ENCODE measurements at places on chromosomes 6 and 20.

DNA sequence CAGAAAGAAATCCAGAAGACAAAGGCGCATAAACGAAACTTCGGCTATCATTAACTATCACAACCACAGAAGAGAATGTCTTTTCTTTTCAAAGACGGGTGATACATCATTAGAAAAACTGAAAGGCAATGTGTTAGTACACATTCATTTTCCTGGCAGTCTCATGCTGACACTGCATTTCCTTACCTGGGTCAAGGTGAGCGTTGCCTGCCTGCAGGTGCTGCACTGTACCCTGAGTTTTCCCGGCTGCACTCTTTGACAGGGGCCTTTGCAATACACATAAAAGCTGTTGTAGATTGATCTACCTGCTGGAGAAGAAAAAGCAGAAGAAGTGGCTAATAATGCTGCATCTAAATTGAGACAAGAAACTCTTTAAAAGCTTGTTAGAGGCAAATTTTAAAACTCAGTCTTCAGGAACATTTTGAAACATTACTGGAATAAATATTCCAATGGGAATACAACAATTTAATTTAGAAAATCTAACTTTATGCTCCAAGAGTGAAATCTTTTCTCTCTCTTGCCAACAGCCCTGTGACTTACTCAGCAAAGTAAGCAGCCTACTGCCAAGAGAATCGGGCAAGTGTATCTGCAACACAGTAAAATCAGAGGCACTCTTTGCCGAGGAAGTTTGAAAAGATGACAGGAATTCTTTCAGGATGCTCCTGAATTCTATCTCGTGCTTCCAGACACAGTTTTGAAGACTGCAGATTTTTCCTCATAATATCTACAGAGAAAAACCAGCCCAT is 526.4 kb downstream of the PRKN start:
- DNase-seq: no peak

- DNase-seq: no peak
Measured at GRCh38 chr6:4671587-4672115, 104.6 kb upstream of the CDYL start.

GRCh38 chr6:161954699-161955276 is 680.9 kb upstream of the AGPAT4 start:
- DNase-seq: no peak

- no peak for DNase-seq
Measured at GRCh38 chr6:161682982-161683381, 409.1 kb upstream of the AGPAT4 start.

- no peak for DNase-seq
Measured at GRCh38 chr6:138004430-138005287, 102.6 kb downstream of the PERP start.

DNA sequence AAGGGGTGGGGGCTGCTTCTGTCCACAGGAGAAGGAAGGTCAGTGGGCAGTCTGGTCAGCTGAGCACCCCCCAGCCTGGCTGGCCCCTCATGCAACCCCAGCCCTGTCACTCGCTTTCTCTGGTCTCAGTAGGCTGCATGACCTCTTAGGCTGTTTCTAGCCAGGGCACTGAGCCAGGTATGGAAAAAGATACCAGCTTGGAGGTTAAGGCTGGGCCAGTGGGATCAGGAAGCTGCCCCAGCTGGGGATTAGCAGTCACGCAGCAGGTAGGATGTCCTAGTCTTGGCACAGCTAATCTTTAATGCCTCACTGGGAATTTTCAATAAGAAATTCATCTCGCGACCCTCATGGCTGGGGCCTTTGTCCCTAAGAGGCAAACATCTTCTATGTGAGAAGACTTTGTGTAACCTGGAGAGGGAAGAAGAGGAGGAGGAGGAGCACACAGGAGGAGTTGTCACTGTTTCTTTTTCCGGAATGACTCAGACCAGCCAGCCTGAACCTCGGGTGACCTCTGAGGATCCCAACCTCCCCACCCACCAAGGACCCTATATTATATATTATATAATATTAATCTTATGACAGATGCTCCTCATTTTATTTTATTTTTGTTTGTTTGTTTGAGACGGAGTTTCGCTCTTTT is 2.4 kb upstream of the BPIFA2 start:
- no peak for DNase-seq

DNA sequence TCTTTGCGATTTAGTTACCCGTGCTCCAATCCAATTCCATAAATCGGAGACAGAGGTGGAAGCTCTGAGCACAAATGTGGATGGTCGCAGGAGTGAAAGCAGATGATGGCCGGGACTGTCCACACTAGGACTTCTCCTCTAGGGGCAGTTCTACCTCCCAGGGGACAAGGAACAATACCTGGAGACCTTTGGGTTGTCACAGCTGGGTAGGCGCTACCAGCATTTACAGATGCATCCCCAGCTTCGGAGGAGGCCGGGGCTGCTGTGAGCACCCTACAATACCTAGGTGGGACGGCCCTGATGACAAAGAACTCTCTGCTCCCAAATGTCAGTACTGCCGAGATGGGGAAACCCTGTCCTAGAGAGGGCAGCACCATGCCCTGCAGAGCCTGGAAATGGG is 195.9 kb upstream of the CDH4 start:
- no peak for DNase-seq

DNA sequence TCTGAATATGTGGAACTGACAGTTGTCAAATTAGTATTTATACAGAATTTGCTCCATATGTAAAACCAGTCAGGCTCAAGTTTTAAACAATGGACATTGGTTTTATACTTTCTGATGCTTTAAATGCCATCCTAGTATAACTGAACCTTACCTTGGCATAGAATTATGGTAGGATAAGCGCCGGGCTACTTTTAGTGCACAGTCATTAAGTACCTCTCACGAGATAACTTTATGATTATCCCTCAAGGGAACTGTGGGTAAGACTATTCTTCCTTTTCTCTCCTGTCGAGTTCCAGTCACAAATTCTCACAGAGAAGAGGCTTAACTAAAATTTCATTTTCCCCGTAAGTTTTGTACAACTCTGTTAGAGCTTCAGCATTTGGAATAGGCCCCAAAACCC is 110.6 kb upstream of the PTPRK start:
- no peak for DNase-seq

- DNase-seq: no peak
Measured at GRCh38 chr6:131998255-131998982, 47.2 kb upstream of the CCN2 start.

DNA sequence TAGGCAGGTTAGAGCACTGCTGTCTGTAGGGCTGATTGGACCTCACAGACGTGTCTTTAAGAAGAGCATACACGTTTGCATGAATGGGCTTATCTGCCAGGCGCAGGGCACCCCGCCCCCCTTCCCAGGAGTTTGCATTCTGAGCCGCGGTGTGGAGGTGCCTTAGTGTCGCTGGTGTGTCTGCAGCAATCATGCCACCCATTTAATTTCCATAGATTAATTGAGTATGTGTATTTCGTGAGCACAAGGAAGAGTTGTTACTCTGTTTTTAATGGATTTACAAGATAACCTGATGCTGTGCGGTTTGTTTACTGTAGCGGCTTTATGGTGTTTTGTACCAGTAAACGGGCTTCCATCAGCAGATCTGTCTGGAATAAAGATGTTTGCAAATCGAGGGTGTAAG is 107.7 kb downstream of the ZDHHC14 start:
- DNase-seq: no peak

- no peak for DNase-seq
Measured at GRCh38 chr20:13139459-13140150, 81.5 kb upstream of the ISM1 start.

GRCh38 chr20:1423625-1424106 is 30.8 kb upstream of the FKBP1A start:
- no peak for DNase-seq

GRCh38 chr20:37669773-37670236 is 24.0 kb upstream of the CTNNBL1 start:
- DNase-seq: no peak

GRCh38 chr6:44149369-44150012 is 9.1 kb upstream of the CAPN11 start:
- DNase-seq: no peak

DNA sequence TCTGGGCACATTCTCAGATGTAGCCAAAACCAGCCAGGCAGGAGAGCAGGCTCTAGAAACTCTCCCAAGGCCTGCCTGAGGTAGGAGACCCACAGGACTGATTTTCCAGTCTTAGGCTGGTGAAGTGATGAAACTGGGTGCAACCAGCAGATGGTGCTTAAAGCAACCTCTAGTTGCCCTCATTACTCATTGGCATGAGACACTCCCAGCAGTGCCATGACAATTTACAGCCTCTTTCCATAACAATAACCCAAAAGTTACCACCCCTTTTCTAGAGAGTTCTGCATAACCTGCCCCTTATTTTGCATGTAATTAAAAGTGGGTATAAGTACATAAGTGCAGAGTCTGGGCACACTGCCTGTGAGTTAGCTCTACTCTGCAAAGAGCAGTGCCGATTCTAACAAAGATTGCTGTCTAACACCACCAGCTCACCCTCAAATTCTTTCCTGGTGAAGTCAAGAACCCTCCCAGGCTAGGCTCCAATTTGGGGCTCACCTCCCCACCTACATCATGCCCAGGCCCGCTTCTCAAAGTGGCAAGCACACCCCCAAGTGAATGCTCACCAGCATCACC is 14.4 kb upstream of the GPR6 start:
- no peak for DNase-seq

DNA sequence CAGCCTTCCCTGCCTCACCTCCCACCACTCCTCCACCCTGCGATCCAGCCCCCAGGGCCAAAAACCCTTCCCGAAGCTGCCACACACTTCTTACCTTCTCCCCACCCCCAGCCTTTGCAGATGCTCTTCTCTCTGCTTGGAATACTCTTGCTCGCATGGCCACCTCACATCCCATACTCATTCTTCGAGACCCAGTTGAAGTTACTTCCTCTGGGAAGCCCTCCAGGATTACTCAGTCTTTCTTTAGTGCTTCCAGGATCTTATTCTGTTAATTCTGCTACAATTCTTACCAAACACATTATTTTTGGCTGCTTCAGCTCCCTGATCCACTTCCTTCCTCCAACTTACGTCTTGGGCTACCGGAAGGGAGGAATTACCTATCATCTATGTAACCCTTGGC is 54.3 kb downstream of the CD40 start:
- no peak for DNase-seq

DNA sequence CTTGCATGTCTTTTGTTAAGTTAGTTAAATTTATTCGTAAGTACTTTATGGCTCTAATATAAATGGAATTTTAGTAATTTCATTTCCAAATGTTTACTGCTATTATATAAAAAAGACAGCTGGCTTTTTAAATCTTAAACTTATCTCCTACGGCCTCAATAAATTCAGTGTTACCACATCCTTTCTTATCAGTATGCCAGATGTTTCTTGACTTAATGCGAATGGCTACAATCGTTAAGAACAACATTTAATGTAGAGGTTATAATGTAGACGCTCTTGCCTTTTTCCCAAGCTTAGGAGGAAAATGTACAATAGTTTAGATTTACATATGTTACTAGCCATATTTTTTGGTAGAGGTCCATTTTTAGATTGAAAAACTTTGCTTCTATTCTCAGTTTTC is 659.4 kb downstream of the TENT5A start:
- DNase-seq: no peak

DNA sequence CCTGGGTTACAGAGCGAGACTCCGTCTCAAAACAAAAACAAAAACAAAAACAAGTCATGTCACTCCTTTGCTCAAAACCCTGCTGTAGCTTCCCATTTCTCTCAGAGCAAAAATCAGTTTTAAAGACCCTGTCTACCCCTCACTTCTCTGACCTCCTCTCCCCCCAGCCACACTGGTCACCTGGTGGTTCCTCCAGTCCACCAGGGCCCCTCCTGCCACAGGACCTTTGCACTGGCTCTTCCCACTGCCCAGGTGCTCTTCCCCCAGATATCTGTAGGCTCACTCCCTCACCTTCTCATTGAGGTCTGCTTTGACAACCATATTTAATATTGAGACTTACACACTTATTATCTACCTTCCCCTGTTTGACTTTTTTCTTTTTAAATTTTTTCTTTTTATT is 4.9 kb upstream of the TEAD3 start:
- DNase-seq: no peak

DNA sequence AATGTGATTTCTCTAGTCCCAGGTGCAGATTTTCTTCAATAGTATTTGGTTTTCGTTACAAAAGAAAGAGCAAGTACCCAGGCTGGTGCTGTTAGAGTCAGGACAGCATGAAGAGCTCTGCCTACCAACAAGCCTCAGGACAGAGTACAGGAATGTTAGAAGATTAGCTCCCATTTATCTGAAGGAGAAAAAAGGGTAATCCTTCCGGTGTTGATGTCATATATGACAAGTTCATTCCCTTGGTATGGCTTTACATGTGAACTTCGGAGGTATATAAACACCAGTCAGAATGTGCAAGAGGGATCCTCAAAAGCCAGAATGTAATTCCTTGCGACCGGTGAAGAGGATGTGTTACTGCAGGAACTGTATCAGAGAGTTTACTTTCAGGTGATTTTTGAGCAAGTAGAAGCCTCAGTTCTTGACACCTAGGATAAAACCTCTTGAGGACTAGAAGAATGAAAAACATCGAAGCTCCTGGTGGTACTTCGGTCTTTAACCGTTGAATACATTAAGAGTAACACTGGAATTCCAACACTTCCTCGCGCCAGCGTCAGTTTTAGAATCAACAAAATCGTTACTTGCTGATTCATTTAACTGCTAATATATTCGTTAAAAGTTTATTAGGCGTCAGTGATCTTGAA is 194.2 kb upstream of the ZNF184 start:
- no peak for DNase-seq

- DNase-seq: no peak
Measured at GRCh38 chr6:63410435-63411426, 90.9 kb upstream of the LGSN start.

GRCh38 chr6:159152041-159152440 is 17.2 kb upstream of the FNDC1 start:
- DNase-seq: no peak

- DNase-seq: no peak
Measured at GRCh38 chr6:119126826-119127225, 48.4 kb upstream of the FAM184A start.

Measured in right lobe of liver (tissue), 6 donors.